Psoas muscle (tissue), 8 donors: ENCODE measurements at places on chromosomes 5 and 9. TPM values are rescaled to one million over a fixed set of nuclear protein-coding genes. Genes with fewer than 3 reads are reported as not detected.

- H3K27me3 ChIP-seq = no peaks in the 10 kb centered on the region
- no peak overlapping the region for H3K4me3 ChIP-seq
- no peaks in the 10 kb centered on the region for H3K4me1 ChIP-seq
- DNase-seq = no peak
- H3K27ac ChIP-seq = no peak overlapping the region
- H3K36me3 ChIP-seq = no peaks in the 10 kb centered on the region
Observed at GRCh38 chr5:125154301-125155110, 408.1 kb upstream of the ZNF608 start.

DNA sequence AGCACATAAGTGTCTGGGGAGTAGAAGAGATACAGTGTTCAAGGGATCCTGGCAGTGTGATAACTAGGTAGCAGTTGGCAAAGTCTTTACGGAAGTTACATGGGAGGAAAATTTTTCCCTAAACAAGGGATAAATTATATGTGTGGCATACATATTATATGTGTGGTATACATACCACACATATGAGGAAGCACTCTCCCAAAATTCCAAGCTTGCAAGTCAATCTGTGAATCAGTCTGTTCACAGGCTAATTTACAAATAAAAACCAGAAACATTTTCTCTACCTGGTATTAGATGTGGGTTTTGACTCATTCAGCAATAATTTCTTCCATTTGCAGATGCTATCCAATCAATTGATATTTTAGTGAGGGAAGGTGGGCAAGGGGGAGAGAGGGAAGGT is 110.0 kb downstream of the ISOC1 start:
- no peak for DNase-seq
- no peaks in the 10 kb centered on the region for H3K27me3 ChIP-seq
- H3K27ac ChIP-seq = no peak overlapping the region
- no peaks in the 10 kb centered on the region for H3K4me1 ChIP-seq
- no peaks in the 10 kb centered on the region for H3K36me3 ChIP-seq

GRCh38 chr5:164934039-164934438 is 1428.6 kb downstream of the MAT2B start:
- H3K27me3 ChIP-seq = no peaks in the 10 kb centered on the region
- no peak for DNase-seq
- H3K36me3 ChIP-seq = no peaks in the 10 kb centered on the region
- no peak overlapping the region for H3K27ac ChIP-seq

DNA sequence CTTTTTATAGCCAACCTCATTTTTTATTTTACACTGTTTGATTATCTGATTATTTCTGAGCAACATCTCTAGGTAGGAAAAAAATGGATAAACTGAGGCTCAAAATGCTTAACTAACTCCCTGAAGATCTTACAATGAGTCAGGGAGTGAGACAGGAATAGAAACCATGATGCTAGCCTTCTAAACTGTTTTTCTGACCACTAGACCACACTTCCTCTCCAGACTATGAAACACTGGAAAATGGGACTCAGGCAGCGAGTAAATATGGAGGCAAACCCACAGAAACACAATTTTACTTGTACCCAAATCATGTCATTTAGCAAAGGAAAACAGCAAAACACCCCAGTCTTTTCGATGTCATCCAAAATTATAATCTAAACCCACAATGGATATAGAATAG is 129.9 kb upstream of the ANKH start:
- H3K27me3 ChIP-seq = no peaks in the 10 kb centered on the region
- DNase-seq = no peak
- no peaks in the 10 kb centered on the region for H3K36me3 ChIP-seq
- H3K4me1 ChIP-seq = no peaks in the 10 kb centered on the region
- no peak overlapping the region for H3K4me3 ChIP-seq

- no peak overlapping the region for H3K4me3 ChIP-seq
- H3K36me3 ChIP-seq = no peaks in the 10 kb centered on the region
- H3K27me3 ChIP-seq = no peaks in the 10 kb centered on the region
Observed at GRCh38 chr9:93378276-93378675, 73.2 kb upstream of the FAM120A start.

DNA sequence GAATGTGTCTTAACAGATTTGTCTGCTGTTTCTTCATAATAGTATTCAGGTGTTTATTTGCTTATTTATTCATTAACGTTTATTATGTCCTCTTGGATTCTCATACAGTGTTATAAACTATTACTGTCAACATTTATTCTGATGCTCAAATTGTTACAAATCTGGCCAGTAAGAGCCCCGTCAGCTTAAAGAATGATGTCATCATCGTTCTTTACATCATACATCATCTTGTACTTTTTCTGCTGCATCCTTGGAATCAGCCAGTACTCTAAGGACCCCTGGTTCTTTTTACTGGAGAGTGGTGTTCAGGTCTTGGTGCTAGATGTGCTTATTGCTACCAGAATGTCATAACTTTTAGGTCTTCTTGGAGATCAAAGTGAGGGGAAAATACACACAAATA is 86.6 kb downstream of the SH3GL2 start:
- H3K4me3 ChIP-seq = no peak overlapping the region
- H3K4me1 ChIP-seq = no peaks in the 10 kb centered on the region
- no peak for DNase-seq
- H3K27me3 ChIP-seq = no peaks in the 10 kb centered on the region

DNA sequence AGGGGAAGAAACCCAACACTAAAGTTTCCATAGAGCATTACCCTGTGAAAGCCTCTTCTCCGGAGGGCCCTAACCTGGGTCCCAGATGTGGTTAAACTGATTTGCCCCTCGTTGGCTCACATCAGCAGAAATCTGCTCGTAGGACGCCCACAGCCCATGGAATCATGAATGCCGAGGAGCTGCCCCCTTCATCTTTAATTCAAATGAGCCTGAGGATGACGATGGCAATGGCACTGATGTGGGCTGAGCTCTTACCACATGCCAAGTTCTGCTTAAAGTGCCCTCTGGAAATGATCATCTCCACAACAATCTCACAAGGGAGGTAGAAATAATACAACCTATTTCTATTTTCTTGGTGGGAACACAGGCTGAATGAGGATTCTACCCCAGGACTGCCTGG is 183.3 kb downstream of the FSTL4 start:
- H3K4me1 ChIP-seq = no peaks in the 10 kb centered on the region
- no peak overlapping the region for H3K27ac ChIP-seq
- H3K4me3 ChIP-seq = no peak overlapping the region

GRCh38 chr9:105357937-105358336 is 89.9 kb upstream of the FSD1L start:
- no peaks in the 10 kb centered on the region for H3K36me3 ChIP-seq
- H3K4me1 ChIP-seq = no peaks in the 10 kb centered on the region
- no peak overlapping the region for H3K27ac ChIP-seq
- no peaks in the 10 kb centered on the region for H3K27me3 ChIP-seq
- H3K4me3 ChIP-seq = no peak overlapping the region

GRCh38 chr5:157558041-157558595 is 17.5 kb downstream of the ADAM19 start:
- H3K4me3 ChIP-seq = no peak overlapping the region
- H3K4me1 ChIP-seq = peaks cover 75% of the 10 kb centered on the region
- peak overlapping the region; percentile 59 for H3K27ac ChIP-seq

DNA sequence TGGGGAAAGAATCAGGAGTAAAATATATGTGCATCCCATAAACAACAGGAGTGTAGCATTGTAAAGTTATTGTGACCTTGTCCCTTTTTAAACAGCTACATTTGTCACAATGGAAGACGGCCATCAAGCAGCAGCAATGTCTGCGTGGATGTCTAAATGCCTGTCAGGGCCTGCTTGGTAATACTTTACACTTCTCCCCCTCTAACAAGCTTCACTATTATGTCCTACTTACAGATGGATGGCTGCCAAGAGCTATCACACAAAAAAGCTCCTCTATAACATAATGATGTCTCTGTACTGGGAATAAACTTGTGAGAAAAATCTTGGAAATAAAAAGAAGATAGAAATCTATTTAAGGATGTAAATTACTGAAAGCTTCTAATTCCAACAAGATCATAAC is 213.0 kb downstream of the FBXL17 start:
- no peaks in the 10 kb centered on the region for H3K36me3 ChIP-seq
- no peaks in the 10 kb centered on the region for H3K4me1 ChIP-seq
- no peak overlapping the region for H3K27ac ChIP-seq
- no peak overlapping the region for H3K4me3 ChIP-seq

- no peaks in the 10 kb centered on the region for H3K27me3 ChIP-seq
- H3K4me3 ChIP-seq = no peak overlapping the region
- H3K27ac ChIP-seq = no peak overlapping the region
- H3K36me3 ChIP-seq = no peaks in the 10 kb centered on the region
Observed at GRCh38 chr5:124921694-124922093, 175.3 kb upstream of the ZNF608 start.

- H3K4me3 ChIP-seq = no peak overlapping the region
- H3K27ac ChIP-seq = no peak overlapping the region
- no peak for DNase-seq
- H3K27me3 ChIP-seq = no peaks in the 10 kb centered on the region
Observed at GRCh38 chr5:170716396-170716795, 67.1 kb upstream of the GABRP start.

DNA sequence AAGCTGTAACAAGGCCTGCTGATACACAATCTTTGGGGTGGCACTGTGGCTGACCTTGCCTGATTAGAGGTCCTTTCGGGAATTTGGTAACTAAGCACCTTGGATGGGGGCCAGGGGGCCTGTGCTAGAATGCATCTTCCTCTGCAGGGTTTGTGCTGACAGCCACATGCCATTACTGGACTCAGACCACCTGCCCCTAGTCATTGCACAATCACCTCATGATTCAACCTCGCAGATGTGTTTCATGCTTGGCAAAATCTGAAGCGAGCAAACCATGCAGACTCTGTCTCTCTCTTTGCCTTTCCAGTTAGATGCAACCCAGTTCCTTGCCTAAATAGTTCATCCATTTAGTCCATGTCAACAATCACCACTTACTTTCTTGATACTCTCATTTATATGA is 96.5 kb upstream of the ERCC6L2 start:
- no peak overlapping the region for H3K4me3 ChIP-seq
- H3K36me3 ChIP-seq = no peaks in the 10 kb centered on the region
- H3K27ac ChIP-seq = no peak overlapping the region
- H3K4me1 ChIP-seq = no peaks in the 10 kb centered on the region

DNA sequence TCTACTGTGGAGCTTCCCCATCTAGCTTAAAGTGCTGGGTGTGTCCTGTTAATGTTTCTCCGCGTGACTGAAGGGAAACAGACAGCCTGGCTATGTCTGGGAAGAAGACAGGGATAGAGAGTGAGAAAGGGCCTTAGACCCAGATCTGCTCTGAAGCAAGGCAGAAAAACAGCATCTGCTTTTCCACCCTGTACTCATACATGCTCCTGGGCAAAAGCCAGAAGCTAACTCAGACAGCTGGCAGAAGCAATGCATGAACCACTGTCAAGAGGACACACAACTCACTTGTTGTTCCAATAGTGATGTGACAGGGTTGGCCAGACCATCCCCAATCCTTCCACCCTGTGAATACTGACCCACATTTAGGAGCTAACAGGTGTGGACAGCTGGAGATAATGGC is 63.3 kb downstream of the DPYSL3 start:
- no peak for DNase-seq
- no peaks in the 10 kb centered on the region for H3K36me3 ChIP-seq
- peak overlapping the region; percentile 6 for H3K27ac ChIP-seq
- no peaks in the 10 kb centered on the region for H3K4me1 ChIP-seq
- H3K4me3 ChIP-seq = no peak overlapping the region

- H3K4me3 ChIP-seq = no peak overlapping the region
- DNase-seq = no peak
- H3K27ac ChIP-seq = no peak overlapping the region
- H3K36me3 ChIP-seq = no peaks in the 10 kb centered on the region
Observed at GRCh38 chr9:28916348-28916747, 1343.1 kb upstream of the C9orf72 start.

- no peaks in the 10 kb centered on the region for H3K27me3 ChIP-seq
- H3K4me1 ChIP-seq = peaks cover 3% of the 10 kb centered on the region
- H3K4me3 ChIP-seq = no peak overlapping the region
- H3K27ac ChIP-seq = no peak overlapping the region
Observed at GRCh38 chr5:179747811-179748210, 15.2 kb downstream of the MAML1 start.

GRCh38 chr5:36304095-36304805 is 2.5 kb upstream of the RANBP3L start:
- H3K36me3 ChIP-seq = no peaks in the 10 kb centered on the region
- H3K4me3 ChIP-seq = no peak overlapping the region
- no peak for DNase-seq
- H3K4me1 ChIP-seq = peaks cover 27% of the 10 kb centered on the region
- no peaks in the 10 kb centered on the region for H3K27me3 ChIP-seq

SHOC1 gene
- total RNA-seq = not detected

GFI1B gene
- total RNA-seq = not detected

PIP5K1B gene
- 1.9 TPM for total RNA-seq

FSTL4 gene
- 0.24 TPM for total RNA-seq

INSL4 gene
- not detected for total RNA-seq
